ENCODE measurements at places on chromosomes 7 and 10.

GRCh38 chr7:33578881-33579672 is 326.3 kb upstream of the BMPER start:
- no peaks in the 10 kb centered on the region for H3K36me3 ChIP-seq
- no peak for DNase-seq
- no peak overlapping the region for H3K4me3 ChIP-seq
- H3K4me1 ChIP-seq, result peaks cover 16% of the 10 kb centered on the region
- no peaks in the 10 kb centered on the region for H3K27me3 ChIP-seq

GRCh38 chr7:92461027-92462003 is 14.0 kb downstream of the GATAD1 start:
- no peaks in the 10 kb centered on the region for H3K27me3 ChIP-seq
- H3K4me1 ChIP-seq, result no peaks in the 10 kb centered on the region

DNA sequence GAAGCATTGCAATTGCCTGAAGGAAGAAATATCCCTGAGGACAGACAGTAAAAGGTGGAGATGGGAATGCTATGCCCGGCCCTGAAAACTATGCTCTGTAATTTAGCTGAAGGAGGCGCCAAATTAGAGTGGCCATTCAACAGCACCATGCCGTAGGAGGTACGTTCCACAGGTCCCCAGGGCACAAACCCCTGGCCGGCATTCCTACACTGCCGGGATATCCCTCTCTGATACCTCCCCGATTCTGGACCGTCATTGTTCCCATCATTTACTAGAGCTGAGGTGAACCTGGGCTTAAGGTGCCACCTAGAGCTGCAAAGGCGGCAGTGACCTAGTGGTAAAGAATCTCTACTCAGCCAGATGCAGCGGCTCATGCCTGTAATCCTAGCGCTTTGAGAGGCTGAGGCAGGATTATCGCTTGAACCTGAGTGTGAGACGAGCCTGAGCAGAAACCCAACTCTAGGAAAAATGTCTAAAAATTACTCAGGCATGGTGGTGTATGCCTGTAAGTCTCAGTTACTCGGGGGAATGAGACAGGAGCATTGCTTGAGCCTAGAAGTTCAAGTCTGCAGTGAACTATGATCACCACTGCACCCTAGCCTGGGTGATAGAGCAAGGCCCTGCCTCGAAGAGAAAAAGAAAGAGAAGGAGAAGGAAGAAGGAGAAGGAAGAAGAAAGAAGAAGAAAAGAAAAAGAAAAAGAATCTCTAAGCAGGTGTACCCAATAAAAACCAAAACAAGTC is 53.0 kb upstream of the TNKS2 start:
- H3K4me3 ChIP-seq, result no peak overlapping the region
- H3K36me3 ChIP-seq, result no peaks in the 10 kb centered on the region
- H3K27ac ChIP-seq, result no peak overlapping the region
- H3K27me3 ChIP-seq, result no peaks in the 10 kb centered on the region

DNA sequence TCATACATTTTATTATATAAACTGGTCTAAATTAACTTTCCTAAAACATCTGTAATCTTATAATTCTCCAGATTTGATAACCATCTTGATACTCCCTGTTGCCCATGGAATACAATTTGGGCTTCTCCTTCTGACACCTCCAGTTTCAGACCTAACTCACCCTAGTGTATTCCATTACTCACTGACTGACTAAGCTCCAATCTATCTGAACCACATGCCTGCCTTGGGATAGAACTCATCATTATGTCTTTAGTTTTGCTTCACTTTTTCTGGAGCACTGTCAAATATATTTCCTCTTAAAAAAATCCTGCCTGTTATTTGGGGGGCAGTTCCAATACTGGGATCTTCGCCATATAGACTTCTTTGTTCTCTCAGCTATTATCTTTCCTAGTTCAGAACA is 4.9 kb upstream of the FOXP2 start:
- H3K36me3 ChIP-seq, result no peaks in the 10 kb centered on the region
- DNase-seq, result no peak
- H3K27me3 ChIP-seq, result no peaks in the 10 kb centered on the region
- H3K4me3 ChIP-seq, result no peak overlapping the region

DNA sequence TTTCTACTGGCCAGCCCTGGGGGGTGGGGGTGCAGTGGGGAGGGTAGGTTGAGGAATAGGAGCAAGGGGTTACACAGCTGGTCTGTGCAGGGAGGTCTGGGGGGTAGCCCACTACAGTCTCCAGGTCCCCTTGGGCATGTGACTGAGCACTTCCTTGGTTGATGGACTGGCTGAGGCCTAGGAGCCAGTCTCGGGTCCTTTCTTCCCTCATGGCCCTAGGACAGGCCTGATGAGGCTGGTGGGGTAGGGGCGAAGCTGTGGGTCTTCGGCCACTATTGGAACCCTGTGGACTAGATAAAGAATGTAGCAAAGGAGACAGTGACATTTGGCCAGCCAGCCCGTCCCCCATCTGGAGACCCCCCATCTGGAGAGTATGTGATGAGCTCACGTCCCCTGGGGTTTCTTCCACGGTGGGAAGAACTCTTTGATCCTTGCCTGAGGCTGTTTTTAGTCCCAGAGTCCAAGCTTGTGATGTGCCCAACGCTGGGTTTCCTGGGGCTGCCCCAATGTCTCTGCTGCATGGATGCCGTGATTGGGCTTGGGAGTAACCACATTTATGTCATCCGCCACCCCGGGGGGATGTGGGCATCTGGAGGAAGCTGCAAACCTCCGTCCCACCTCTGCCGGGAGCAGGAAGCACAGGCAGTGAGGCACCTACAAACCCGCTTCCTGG is 20.7 kb downstream of the FAM241B start:
- H3K27me3 ChIP-seq, result no peaks in the 10 kb centered on the region
- H3K36me3 ChIP-seq, result no peaks in the 10 kb centered on the region
- DNase-seq, result no peak
- H3K27ac ChIP-seq, result no peak overlapping the region

- no peaks in the 10 kb centered on the region for H3K36me3 ChIP-seq
- H3K4me1 ChIP-seq, result no peaks in the 10 kb centered on the region
- H3K27ac ChIP-seq, result no peak overlapping the region
- H3K27me3 ChIP-seq, result no peaks in the 10 kb centered on the region
- H3K4me3 ChIP-seq, result no peak overlapping the region
These were observed 108.0 kb downstream of the DOCK1 start for GRCh38 chr10:127013211-127013656.

- H3K27ac ChIP-seq, result peak overlapping the region; percentile 87
- no peaks in the 10 kb centered on the region for H3K4me1 ChIP-seq
- H3K27me3 ChIP-seq, result no peaks in the 10 kb centered on the region
- peak overlapping the region; percentile 53 for H3K4me3 ChIP-seq
These were observed 11.8 kb upstream of the ACBD5 start for GRCh38 chr10:27252267-27253000.

DNA sequence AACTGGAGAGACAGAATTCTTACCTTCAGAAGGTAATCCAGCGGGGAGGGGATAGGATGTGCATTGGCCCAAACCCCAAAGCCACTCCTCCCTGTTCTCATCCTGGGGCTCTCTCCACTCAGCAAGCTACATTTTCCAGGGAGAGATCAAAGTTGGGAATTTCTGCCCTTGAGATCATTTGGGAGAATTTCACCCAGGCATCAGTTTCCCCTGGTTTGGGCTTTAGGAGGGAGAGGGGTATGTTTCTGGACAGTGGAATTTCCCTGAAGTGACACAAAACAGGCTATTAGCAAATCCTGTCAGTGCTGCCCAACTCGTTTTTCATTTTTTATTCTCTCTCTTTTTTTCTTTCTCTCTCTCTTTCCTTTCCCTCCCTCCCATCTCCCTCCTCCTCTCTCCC is 35.7 kb downstream of the CYP17A1 start:
- no peak for DNase-seq
- H3K4me3 ChIP-seq, result no peak overlapping the region
- no peaks in the 10 kb centered on the region for H3K36me3 ChIP-seq
- no peaks in the 10 kb centered on the region for H3K27me3 ChIP-seq

GRCh38 chr10:109668154-109668665 is 255.1 kb downstream of the XPNPEP1 start:
- H3K36me3 ChIP-seq, result no peaks in the 10 kb centered on the region
- H3K4me3 ChIP-seq, result no peak overlapping the region
- no peak for DNase-seq
- no peaks in the 10 kb centered on the region for H3K27me3 ChIP-seq
- no peak overlapping the region for H3K27ac ChIP-seq
- no peaks in the 10 kb centered on the region for H3K4me1 ChIP-seq

DNA sequence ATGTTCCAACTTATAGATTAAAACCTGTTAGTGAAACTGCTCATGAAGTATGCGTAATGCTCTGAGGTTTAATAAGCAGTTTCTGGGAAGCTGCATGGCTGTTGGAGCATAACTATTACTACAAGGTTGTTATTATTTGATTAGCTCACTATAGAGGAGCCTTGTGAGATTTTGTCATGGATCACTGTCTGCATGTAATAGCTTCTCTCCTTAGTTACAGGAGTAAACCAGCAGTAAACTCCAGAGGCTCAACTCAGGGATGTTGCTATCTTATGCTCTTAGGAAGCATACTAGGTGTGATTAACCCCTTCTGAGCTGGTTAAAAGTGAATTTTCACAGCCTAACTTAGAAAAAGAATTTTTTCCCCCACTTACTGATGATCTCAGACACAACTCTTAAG is 63.6 kb upstream of the IFRD1 start:
- H3K27me3 ChIP-seq, result no peaks in the 10 kb centered on the region
- no peaks in the 10 kb centered on the region for H3K4me1 ChIP-seq
- H3K36me3 ChIP-seq, result no peaks in the 10 kb centered on the region
- H3K27ac ChIP-seq, result no peak overlapping the region

DNA sequence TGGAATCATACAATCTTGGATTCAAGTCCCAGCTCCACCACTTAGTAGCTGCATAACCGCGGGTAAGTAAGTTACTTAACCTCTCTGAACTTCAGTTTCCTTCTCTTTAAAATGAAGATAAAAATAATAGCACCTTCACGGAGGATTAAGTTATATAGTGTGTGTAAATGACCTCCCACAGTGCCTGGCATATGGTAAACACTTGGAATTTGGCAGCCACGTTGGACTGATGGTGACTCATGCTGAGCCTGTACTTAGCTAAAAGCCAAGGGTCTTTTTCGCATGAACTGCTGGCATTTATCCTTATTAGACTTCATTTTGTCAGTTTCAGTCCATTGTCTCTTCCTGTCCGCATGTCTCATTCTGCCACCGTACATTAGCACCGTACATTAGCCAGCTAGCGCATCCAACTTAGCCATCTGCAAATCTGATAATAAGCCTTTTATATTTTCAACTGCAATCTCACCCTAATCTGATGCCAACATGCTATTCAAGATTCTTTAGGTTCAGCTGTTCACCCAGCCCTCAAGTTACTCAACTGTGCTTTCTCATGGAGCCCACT is 11.2 kb downstream of the SLC13A4 start:
- no peak for DNase-seq
- H3K36me3 ChIP-seq, result no peaks in the 10 kb centered on the region
- H3K27ac ChIP-seq, result no peak overlapping the region
- H3K4me1 ChIP-seq, result no peaks in the 10 kb centered on the region

- no peak overlapping the region for H3K4me3 ChIP-seq
- no peaks in the 10 kb centered on the region for H3K27me3 ChIP-seq
- DNase-seq, result no peak
These were observed 178.1 kb downstream of the ARHGAP21 start for GRCh38 chr10:24545585-24545984.

- no peaks in the 10 kb centered on the region for H3K4me1 ChIP-seq
- no peak overlapping the region for H3K4me3 ChIP-seq
- no peaks in the 10 kb centered on the region for H3K27me3 ChIP-seq
- H3K36me3 ChIP-seq, result no peaks in the 10 kb centered on the region
- DNase-seq, result no peak
- no peak overlapping the region for H3K27ac ChIP-seq
These were observed 1004.9 kb downstream of the KCNMA1 start for GRCh38 chr10:76632767-76633051.

DNA sequence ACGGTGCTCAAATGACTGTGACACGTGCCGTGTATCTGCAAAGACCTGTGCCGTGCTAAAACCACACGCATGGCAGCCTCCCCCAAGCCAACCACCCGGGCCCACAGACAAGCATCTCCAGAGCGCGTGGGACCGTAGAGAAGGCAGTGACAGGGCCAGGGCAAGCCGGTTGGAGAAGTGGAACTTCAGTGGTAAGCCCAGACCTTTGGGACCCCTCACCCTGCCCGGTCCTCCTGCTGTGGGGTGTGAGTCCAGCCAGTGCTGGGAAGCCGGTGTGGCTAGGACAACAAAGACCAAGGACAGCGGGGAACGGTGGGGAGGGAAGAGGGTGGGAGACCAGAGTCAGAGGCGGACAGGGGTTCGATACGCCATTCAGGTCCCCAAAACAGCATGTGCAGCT is 476.2 kb downstream of the DNAJB6 start:
- H3K4me1 ChIP-seq, result no peaks in the 10 kb centered on the region
- no peak overlapping the region for H3K27ac ChIP-seq
- no peaks in the 10 kb centered on the region for H3K36me3 ChIP-seq
- no peaks in the 10 kb centered on the region for H3K27me3 ChIP-seq

GRCh38 chr10:55870186-55870585 is 490.9 kb downstream of the ZWINT start:
- no peaks in the 10 kb centered on the region for H3K36me3 ChIP-seq
- no peaks in the 10 kb centered on the region for H3K27me3 ChIP-seq
- no peak for DNase-seq
- H3K4me1 ChIP-seq, result no peaks in the 10 kb centered on the region
- H3K4me3 ChIP-seq, result no peak overlapping the region

DNA sequence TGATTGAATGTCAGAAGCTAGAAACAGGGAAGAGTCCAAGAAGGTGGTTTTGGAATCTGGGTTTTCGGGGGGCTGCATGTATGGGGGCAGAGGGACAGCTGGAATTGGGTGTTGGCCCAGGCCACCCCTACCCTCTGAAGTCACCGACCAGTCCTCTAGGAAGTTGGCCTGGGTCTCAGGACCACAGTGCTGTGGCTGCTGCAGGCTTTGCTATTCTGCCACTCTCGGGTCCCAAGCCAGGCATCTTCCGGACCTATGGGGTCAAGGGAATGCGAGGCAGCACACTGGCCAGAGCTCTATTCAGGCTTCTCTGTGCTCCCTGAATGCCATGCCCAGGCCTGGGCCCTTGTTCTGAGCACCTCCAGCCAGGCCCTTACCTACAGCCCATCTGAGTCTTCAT is 13.2 kb downstream of the FGF8 start:
- H3K36me3 ChIP-seq, result no peaks in the 10 kb centered on the region
- no peak overlapping the region for H3K4me3 ChIP-seq
- H3K4me1 ChIP-seq, result no peaks in the 10 kb centered on the region
- DNase-seq, result no peak

- H3K27me3 ChIP-seq, result no peaks in the 10 kb centered on the region
- no peak for DNase-seq
- H3K27ac ChIP-seq, result no peak overlapping the region
- H3K36me3 ChIP-seq, result no peaks in the 10 kb centered on the region
- H3K4me3 ChIP-seq, result no peak overlapping the region
These were observed 2.9 kb downstream of the CDK14 start for GRCh38 chr7:90599038-90599437.

- H3K4me3 ChIP-seq, result no peak overlapping the region
- no peaks in the 10 kb centered on the region for H3K36me3 ChIP-seq
- H3K4me1 ChIP-seq, result peaks cover 21% of the 10 kb centered on the region
- no peak for DNase-seq
- H3K27ac ChIP-seq, result peak overlapping the region; percentile 57
- H3K27me3 ChIP-seq, result no peaks in the 10 kb centered on the region
These were observed 116.8 kb downstream of the HIPK2 start for GRCh38 chr7:139661043-139661440.

All from tibial nerve (tissue), 4 donors.